ENCODE measurements at places on chromosomes 2 and 18. TPM values are rescaled to one million over a fixed set of nuclear protein-coding genes. Genes with fewer than 3 reads are reported as not detected.
A peak's percentile ranks its signal among the peaks of the same experiment; 100 is the strongest.

Gene PLGLB2
- 2.1 TPM for total RNA-seq

- no peaks in the 10 kb centered on the region for H3K36me3 ChIP-seq
- H3K27ac ChIP-seq, result no peak overlapping the region
- H3K27me3 ChIP-seq, result no peaks in the 10 kb centered on the region
- no peak for DNase-seq
Observed at GRCh38 chr2:234725528-234726264, 226.1 kb upstream of the SH3BP4 start.

DNA sequence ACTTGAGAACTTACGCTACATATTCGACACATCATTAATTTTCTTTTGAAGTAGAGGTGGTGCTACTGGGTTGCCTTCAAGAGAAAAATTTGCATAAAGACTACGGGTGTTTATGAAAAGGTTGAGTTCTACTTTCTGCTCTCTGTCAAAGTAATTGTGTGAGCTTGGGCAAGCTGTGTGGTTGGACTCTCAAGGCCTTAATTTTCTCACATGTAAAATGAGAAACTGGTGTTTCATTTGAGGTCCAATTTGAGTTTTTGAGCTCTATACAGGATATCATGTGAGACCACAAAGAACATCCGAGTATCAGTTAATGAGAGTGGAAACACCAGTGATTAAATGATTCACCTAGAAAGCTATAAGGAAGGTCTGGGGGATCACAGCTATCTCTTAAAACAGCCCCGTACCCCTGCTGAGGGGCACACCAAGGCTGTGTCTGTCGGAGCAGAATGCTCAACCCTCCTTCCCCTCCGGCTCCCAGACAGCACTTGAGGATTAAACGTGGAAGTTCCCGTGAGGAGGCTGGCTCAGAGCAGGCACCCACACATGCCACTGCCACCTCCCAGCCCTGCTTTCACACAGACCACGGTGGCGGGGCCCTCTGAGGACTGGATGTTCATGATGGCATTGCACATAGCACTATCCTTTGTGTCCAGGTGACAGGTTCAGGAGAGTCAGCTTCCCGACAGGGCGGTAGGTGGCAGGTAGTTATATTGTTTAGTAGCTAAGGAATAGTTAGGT is 191.8 kb downstream of the RNF144A start:
- H3K36me3 ChIP-seq, result no peaks in the 10 kb centered on the region
- no peaks in the 10 kb centered on the region for H3K4me1 ChIP-seq
- no peak overlapping the region for H3K27ac ChIP-seq

- H3K27ac ChIP-seq, result no peak within 1 kb of the TSS
- peak within 1 kb of the TSS; percentile 35 for H3K4me3 ChIP-seq
- no peaks in the 10 kb centered on the region for H3K4me1 ChIP-seq
- peak; percentile 70 for DNase-seq
Observed at GRCh38 chr2:29921560-29921915, at the start of gene ALK. Gene ALK (minus strand): TSS chr2:29921586. CDS start chr2:29920659, 927 bp downstream.

Gene SKOR2
- not detected for total RNA-seq

DNA sequence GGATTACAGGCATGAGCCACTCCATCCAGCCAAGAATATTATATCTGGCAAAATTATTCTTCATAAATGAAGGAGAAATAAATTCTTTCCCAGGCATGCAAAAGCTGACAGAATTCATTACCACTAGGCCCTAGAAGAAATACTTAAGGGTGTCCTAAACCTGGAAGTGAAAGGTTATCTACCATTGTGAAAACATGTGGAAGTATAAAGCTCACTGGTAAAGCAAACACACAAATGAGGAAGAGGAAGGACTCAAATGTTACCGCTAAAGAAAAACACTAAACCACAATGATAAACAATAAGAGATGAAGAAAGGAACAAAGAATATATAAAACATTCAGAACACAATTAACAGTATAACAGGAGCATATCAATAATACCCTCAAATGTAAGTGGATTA is 171.8 kb downstream of the CAMKMT start:
- H3K4me1 ChIP-seq, result no peaks in the 10 kb centered on the region
- H3K27me3 ChIP-seq, result no peaks in the 10 kb centered on the region
- no peak for DNase-seq
